CMK (cell line): ENCODE measurements at places on chromosomes 3 and 15.
A peak's percentile ranks its signal among the peaks of the same experiment; 100 is the strongest.

DNA sequence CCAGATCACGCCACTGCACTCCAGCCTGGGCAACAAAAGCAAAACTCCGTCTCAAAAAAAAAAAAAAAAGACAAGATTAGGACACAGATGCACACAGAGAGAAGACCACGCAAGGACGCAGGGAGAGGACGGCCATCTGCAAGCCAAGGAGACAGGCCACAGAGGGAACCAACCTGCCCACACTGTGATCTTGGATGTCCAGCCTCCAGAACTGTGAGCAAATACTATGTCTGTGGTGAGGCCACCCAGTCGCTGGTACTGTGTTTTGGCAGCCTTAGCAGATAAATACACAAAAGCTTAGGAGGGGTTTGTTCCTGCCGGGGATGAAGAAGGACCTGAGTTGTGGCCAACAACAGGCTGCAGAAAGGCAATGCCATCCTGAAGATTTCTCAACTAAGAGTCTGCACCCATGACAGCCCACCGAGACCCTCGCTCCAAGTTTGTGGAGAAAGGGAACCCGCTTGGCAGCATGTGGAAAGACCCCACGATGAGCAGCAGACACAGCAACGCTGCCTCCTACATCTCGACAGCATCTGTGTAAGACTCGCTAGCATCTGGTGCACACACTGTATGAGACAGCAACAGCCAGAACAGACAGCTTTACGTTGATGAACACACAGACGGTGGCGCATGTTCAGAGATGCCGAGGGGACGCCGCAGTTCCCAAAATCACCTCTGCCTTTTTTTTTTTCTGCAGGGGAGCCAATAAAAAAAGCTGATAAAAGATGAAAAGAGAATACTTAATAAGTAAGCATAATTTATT lies 13.7 kb downstream of the CYFIP1 start:
- no peak for DNase-seq

GRCh38 chr15:33068511-33068990 lies 126.0 kb downstream of the FMN1 start:
- DNase-seq: no peak

GRCh38 chr3:167835953-167836352 lies 100.4 kb downstream of the SERPINI1 start:
- DNase-seq: no peak

- no peak for DNase-seq
Observed at GRCh38 chr3:11367143-11367693, 95.0 kb downstream of the ATG7 start.

DNA sequence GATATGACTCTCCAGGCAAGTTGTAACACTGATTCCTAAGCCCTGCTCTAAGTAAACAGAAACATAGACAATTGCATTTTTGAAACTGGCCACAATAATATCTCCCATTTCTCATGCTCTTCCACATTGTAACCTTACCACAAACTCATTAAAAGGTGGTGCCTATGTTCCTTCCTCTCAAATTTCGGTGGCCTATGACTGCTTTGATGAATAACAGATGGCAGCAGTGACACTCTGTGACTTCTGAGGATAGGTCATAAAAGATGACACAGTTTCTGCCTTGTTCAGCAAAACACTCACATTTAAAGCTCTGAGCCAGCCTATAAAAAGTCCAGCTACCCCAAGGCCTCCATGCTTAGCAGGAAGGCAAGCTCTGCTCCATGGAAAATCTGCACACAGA lies 195.2 kb downstream of the EFHB start:
- DNase-seq: no peak

DNA sequence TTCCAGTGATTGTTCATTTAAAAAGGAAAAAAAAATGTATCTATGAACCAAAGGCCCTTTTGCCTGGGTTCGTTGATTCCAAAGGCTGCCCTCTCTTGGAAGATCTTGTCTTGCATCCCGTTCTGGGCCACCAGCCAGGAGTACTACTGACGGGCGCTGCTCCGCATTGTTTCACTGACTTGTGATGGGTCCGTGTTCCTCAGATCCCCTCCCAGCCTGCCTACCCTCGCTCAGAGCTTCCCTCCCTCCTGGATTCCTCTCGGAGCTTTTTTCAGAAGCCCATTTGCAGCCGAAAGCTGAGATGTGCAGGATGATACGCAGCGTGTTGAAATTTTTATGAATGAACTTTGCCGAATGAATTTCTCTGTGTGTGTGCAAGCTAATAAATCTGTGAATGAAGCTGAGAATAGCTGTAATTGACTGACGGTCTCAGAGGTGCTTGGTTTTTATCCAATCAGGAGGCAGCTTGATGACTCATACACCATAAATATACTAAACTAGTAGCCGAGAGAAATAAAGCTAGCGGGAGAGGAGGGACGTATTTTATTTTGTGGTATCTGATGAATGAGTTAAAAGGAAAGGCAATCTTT lies at the start of gene SHC4:
Gene SHC4 (minus strand): TSS at position 396 of the 590 bp plus-strand sequence. CDS start 904 bp downstream, outside the sequence.
- no peak for DNase-seq

- no peak for DNase-seq
Observed at GRCh38 chr3:88013592-88013991, 45.2 kb downstream of the CGGBP1 start.

DNA sequence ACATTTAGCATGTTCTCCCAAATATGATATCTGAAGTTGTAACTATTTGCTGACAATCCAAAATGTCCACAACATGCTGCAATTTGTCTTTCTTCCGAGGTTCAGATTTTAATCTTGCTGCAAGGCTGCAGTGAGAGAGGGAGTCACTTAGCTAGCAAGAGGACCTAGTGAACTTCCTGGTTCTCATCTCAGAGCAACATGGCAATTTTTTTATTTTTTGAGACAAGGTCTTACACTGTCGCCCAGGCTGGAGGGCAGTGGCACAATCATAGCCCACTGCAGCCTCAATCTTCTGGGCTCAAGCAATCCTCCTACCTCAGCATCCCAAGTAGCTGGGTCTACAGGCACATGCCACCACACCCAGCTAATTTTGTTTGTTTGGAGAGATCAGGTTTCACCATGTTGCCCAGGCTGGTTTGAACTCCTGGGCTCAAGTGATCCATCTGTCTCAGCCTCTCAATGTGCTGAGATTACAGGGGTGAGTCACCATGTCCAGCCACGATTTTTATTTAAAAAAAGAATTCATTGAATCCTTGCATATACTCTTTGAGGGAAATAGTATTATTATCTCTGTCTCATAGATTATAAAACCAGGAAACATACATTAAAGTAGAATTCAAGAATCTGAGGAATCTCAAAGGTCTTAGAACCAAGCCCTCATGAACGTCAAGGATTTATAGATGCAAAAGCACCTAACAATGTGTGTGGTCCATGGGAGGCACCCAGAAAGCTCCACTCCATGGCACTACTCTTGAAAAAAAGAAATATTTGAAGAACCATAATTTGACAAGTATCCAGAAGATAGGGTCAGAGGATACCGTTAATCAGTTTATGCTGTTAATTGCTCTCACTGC lies 9.1 kb downstream of the HDC start:
- no peak for DNase-seq

DNA sequence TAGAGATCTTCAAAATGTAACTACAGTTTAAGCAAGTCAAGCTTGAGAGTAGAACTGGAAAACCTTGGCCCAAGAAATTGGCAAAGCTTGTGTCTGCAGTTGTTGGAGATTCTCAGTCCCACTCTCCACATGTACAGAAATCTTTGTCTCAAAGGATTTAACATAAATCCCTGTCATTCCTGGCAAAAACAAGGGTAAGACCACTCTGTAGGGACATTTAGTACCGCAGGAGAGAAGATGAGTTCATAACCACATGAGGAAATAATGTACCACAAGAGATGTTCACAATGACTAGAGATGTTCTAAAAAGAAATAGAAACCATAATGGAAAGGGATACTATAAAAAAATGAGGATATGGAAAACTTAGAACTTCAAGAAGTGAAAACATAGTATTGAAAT lies 73.7 kb downstream of the RAB7A start:
- DNase-seq: no peak

GRCh38 chr3:71051893-71052687 lies 531.4 kb downstream of the FOXP1 start:
- DNase-seq: no peak

DNA sequence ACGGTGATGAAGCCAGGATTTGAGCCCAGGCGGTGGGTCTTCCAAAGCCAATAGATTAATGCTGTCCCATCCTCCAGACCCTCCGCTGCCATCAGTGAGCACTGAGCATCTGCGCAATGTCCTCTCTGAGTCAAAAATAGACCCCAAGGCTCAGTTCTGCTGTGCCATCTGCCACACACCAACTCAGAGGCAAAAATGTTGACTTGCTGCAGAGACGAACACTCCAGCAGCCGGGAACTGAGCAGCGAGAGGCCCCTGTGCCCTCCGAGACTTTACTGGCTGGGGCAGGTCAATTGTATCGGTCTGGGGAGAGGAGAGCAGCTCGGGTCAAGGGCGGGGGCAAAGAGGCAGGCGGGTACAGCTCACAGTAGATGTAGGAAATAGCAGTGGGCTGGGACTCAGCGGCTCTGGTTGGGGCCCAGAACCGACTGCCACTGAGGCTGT lies 41.5 kb upstream of the ATP2B2 start:
- no peak for DNase-seq

DNA sequence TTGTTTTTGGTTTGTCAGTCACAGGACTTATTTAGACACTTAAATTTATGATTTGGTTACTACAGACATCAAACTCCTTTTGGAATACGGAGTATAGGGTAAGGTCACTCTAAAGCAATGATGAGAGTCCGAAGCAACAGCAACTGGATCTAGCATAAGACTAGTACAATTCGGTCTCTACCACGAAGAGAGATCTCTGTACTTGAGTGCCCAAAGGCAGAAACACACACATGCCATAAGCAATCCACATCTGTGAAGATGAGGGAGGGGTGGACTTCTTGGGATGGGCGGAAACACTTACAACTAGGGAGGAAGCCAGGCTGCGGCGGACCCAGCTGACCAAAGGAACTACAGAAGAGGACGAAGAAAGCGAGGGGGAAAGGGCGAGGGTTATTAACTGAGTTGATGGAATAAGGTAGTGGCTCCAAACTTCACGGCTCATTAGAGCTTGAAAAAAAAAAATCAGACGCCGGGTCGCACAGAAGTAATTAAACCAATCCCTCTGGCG lies 595 bp downstream of the DPH6 start:
- peak; percentile 38 for DNase-seq

DNA sequence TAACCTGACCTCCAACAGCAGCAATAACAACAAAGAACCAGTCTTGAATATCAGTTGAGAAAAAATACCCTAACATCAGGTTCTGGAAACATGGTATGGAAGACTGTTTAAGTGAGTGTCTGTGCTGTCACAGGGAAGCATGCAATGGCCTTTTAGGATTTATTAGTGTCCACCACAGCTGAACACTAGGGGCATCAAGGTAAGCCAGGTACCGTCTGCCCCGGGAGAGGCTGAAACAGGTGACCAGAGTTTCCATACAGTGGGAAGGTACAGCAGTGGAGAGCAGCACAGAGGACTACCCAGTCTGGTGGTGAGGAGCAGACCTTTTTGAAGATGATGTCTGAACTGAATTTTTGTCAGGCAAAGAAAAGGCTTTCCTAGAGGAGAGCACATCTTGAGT lies 18.4 kb downstream of the ZDHHC23 start:
- no peak for DNase-seq

DNA sequence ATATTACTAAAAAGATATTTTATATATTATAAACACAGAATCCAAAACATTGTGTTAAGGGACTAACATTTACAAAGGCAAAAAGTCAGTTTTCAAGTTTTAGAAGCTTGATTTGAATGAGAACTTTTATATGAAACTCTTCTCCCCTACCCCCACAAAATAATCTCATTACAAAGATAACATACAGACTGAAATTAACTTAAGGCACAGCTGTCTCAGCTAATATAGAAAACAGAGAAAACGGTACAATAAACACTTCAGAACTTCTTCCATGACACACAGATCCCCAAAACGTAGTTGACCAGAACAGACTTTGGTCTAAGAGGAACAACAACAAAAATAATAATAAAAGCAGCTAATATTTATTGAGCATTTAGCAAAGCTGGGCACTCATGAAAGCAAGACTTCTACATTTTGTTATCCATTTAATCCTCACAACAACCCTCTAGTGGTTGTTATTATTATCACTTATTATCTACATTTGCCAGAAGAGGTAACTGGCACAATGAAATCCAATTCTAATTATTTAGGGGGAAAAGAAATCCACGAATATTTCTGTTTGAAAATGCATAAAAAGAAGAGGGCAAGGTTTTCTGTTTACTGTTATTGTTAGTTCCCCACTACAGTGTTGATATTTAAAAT lies 68.1 kb downstream of the PFN2 start:
- no peak for DNase-seq

GRCh38 chr15:96402403-96402802 lies 71.9 kb downstream of the NR2F2 start:
- no peak for DNase-seq

GRCh38 chr3:174099724-174100123 lies 702.2 kb downstream of the NLGN1 start:
- DNase-seq: no peak

DNA sequence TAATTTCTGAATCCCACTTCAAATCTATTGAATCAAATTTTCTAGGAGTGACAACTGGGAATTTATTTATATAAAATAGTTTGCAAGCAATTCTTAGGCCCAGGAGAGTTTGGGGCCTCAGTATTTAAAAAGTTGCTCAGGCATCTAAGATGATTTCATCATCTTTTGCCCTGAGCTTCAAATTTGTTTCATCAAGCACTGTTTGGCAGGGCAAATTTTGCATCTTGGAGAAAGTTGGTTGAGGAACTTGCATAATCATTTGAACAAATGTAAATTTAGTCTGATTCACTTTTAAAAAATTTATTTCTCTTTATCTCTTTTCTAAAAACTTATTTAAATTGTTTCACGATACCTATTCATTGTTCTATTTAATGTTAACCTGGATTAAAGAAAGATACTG lies 702.8 kb downstream of the SI start:
- no peak for DNase-seq

GRCh38 chr15:66933932-66934867 lies 131.2 kb upstream of the SMAD3 start:
- no peak for DNase-seq

DNA sequence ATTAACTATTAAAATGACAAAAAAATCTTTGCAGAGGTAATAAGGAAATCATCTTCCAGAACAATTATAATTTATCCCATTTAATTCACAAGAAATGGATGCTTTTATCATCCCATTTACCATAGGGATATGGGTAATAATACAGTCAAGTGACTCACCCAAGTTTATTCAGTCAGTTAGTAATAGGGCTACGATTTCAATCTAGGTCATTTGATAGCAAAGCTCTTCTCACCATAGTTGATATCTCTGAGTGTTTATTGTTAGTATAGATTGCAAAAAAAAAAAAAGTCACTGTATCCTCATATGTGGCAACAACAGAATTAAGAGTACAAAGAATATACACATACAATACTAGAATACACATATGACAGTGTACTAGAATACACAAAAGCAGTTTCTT lies 797.1 kb downstream of the ROBO1 start:
- DNase-seq: no peak

DNA sequence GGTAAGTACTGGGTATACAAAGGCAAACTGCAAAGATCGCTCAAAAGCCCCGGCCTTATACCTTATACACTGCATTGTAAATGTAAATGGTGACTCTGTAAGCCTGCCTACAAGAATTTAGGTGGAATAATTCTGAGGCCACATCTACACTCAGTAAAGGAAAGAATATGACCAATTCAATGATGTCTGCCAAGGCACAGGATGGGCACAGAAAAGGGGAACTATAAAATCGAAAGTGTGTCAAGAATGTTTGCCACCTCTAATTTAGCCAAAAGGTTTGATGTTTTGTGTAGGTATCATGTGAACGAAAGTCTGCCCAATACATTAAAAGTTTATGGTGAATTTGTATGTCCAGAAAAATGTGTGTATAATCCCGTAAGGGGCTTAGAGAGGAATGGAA lies 96.1 kb downstream of the FOXP1 start:
- no peak for DNase-seq

- no peak for DNase-seq
Observed at GRCh38 chr3:69602112-69602511, 137.2 kb upstream of the MITF start.

- no peak for DNase-seq
Observed at GRCh38 chr15:77144492-77145070, 73.7 kb upstream of the TSPAN3 start.
